GM04504 (cell line): ENCODE measurements at places on chromosomes 6 and 20.

- DNase-seq: no peak
These were observed 23.2 kb upstream of the DAAM2 start for GRCh38 chr6:39769012-39769411.

DNA sequence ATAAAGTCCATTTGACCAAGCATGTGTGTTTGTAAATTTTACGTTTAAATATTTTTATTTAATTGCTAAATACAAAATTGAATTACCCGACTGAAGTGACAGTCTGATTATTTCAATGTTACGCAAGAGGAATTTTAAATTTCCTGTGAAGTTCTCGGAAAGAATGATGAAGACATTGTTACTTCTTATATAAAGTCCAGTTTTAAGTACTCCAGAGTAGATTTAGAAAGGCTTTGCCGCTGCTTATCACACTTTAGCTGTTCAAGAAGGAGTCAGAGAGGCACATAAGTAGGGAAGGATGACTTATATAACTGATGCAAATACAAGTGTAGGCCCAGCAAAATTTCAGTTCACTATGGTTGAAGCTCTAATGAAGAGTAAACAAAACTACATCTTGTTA is 265.1 kb upstream of the CITED2 start:
- DNase-seq: no peak

DNA sequence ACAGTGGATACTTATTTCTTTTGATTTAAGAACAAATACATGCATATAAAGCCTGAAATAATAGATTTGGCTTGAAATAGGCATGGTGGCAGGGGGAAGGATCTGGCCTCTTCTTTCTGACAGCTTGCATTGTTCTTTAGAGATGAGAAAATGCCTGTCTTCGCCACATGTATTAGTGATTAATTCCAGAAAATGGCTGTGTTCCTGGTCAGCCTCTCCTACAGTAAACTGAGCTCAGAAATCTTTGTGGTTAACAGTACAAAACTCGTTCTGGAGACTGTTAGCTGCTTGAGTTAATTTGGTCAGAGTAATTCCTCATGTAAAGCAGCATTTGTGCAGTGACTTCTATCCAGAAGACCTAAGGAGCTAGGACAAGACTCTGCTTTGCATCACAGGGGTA is 151.5 kb downstream of the EYA4 start:
- no peak for DNase-seq

DNA sequence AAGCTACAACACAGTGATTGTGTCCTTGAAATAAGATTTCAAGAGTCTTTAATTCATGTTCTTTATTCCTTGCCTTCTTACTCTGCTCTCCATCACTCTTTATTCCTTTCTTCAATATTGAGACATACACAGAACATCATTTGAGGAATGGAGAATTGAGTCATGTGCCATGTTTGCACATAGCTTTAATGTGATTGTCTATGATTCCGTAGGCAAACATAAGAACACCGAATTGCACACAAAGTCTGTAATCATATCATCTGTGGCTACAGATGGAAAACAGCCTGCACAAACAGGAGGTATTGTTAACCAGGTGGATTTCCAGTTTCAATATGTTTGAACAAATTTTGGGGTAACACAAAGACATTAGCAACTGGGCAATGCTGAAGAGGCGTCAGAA is 571.6 kb upstream of the GJE1 start:
- DNase-seq: no peak

DNA sequence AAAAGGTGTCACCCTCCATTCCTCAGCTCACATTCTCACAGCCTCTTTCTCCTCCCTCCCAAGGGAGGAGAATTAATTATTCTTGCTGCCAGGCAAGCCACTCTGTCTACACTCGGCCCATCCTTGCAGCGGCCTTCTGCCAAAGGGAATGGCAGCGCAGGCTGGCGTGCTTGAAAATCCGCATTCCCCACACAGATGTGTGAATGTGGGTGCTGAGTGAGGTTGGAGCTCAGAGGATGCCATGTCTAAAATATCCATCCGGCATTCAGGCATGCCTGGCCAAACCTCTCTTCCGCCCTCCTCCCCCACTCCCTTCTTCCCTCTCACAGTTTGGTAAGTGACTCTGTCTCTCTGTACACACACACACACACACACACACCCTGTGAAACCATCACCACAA is 27.7 kb downstream of the PNPLA1 start:
- DNase-seq: no peak

- DNase-seq: no peak
These were observed 4.9 kb upstream of the APCDD1L start for GRCh38 chr20:58519940-58520712.

DNA sequence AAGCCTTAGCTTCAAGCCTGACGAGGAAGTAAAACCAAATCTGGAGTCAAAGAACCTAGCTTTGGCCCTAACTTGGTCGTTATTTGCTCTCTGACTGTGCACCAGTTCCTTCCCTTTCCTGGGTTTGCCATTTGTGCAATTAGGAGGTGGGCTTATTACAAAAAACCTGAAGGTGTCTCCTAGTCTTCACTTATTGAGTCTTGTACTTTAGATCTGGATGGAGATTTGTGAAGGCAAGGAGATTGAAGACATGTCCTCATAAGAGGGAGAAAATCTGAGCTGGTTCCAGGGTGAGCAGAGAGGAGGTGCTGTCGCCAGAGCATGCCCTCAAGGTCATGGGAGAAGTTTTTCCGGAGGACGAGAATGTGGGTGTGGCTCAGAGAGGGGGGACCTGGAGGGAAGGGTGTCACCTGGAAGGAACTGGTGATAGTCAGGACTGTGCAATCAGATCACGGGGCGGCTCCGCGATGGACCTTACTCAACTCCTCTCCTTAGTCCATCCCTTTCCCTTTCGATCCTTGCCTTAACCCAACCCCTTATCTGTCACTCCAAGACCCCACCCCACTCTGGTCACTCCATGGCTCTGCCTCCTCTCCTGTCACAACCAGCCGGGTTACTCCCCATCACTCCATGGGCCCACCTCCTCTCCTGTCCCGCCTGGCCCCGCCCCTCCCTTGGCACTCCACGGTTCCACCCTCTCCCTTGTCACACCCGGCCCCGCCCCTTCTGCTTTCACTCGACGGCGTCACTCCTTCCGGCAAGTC is 588 bp upstream of the ACSS2 start:
- DNase-seq: peak; percentile 94

DNA sequence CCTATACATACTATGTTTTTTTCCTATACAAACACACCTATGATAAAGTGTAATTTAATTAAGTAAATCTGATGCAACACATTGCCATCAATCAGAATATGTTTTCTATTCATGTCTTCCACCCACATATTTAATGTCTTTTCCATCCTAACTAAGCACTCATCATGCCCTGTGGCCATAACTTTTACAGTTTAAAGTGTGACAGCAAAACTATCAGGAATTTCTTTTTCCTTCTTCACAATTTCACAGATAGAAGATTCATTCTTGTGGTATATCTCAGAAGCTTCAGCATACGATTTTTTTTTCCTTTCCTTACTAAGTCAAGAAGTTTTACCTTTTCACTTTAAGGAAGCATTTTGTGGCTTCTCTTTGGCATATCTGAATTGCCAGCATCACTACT is 7.0 kb upstream of the BEND6 start:
- no peak for DNase-seq

DNA sequence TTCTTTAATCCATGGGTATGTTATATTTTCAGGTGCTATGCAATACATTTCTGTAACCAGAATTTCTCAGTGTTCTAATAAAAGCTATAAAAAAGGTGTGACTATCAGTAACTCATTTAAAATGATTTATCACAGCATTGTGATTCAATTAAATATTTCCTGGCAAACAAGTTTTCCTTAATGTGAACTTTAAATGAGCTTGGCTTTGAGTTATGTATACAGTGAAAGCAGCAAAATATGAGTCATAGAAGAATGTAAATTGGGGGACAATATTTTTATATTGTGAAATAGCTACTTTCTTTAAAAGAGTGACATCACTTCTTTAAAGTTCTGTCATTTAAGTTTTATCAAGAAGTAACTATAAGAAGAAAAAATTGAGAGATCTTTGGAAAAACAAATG is 484.9 kb upstream of the MAN1A1 start:
- no peak for DNase-seq

- DNase-seq: no peak
These were observed 55.3 kb downstream of the DLL1 start for GRCh38 chr6:170235391-170236125.

DNA sequence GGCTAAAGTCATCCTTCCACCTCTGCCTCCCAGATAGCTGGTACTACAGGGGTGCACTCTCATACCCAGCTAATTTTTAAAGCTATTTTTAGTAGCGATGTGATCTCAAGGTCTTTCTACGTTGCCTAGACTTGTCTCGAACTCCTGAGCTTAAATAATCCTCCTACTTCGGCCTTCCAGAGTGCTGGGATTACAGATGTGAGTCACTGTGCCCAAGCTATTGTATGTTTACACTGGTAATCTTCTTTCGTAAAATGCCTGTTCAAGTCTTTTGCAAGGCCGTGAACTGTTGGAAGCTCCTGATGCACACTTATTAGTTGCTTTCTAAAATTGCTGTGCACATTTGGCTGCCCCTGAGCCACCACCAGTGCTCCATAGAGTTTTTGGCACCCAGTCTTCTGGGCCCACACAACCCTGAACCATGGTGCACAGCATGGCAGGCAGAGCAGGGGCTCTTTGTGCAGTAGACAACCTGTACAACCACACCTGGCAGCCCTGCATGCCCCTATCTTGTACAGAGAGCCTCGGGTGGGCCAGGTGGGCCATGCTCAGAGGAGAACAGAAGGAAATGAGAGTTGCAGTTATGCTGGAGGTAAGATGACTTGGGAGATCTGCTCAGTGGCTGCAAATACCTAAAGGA is 33.3 kb downstream of the PDRG1 start:
- DNase-seq: no peak

- no peak for DNase-seq
These were observed 89.2 kb downstream of the THBS2 start for GRCh38 chr6:169164451-169164850.

DNA sequence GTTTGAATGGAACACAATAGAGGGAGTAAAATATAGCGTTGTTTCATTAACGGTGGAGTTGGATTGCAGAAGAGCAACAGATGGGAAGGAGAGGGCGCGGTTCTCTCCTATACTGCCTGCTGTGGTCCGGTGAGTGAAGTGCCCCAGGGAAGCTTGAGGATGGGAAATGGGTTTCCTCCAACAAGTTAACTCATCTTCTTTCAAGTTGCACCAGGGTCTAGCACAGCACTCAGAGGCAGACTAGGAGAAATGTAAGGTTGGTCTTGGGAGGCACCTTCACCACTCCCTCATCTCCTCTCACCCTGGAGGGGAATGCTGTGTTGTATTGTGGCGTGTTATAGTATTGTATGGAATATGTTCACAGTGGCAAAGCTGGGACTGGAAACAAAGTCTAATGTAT is 96.9 kb upstream of the SLC24A3 start:
- no peak for DNase-seq

- no peak for DNase-seq
These were observed 51.3 kb upstream of the CITED2 start for GRCh38 chr6:139425780-139426179.

GRCh38 chr6:25056130-25056529 is 120.4 kb upstream of the RIPOR2 start:
- no peak for DNase-seq
